AG04450 (cell line): ENCODE measurements at places on chromosomes 1 and 21.

GRCh38 chr1:20165522-20165951 lies 20.4 kb upstream of the UBXN10 start:
- DNase-seq, result no peak

DNA sequence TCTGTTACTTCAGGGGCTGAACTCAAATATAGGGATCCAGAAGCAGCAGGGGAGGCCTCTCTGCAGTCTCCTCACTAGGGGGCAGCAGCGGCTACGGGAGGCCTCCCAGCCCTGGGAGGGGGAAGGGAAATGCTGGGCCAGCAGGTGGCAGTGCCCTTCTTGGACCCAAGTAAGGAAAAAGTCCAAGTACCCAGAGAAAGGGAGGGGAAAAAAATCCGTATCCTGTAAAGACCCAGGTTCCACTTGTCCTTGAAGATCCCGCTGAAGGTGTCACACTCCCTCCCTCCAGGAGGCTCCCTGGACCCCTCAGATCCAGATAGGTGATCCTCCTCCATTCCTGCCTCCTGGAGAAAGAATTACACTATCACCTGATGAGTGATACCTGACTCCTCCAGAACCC lies 14.1 kb upstream of the NUAK2 start:
- no peak for DNase-seq

DNA sequence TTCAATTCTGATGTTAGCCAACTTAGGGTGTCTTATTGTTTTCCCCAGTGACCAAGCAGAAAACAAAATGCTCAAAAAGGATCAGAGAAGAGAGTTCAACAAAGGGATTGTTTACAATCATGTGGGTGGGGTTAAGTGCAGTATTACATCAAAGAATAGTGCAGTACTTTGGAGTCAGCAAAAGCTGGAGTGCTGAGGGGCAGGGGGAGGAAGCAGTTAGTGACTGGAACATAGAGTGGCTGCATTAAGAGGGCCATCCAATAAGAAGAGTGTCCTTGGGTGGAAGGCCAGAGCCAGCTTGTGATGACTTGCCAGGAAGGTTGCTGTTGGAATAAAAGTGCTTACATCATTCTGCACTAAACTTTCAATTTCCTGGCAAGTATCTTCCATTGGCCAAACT lies 175.5 kb downstream of the CYYR1 start:
- no peak for DNase-seq

GRCh38 chr1:918353-918752 lies 5.4 kb upstream of the SAMD11 start:
- DNase-seq, result no peak

DNA sequence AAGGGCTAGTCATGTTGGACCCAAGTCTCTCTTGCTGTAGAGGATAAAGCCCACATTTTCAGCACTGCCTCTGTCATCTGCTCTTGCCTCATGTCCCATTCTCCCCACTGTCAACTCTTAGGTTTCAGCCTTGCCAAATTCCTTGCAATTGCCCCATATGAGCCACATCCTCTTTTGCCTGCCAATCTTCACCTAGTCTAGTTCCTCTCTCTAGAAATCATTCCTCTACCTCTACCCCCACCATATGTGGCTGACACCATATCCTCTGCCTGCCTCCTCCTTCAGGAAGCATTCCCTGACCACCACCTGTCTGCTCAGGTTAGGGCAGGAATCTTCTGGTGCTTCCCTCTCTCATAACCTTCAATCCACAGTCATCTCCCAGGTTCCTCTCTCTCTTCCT lies 38.2 kb downstream of the SLC9A1 start:
- DNase-seq, result no peak

DNA sequence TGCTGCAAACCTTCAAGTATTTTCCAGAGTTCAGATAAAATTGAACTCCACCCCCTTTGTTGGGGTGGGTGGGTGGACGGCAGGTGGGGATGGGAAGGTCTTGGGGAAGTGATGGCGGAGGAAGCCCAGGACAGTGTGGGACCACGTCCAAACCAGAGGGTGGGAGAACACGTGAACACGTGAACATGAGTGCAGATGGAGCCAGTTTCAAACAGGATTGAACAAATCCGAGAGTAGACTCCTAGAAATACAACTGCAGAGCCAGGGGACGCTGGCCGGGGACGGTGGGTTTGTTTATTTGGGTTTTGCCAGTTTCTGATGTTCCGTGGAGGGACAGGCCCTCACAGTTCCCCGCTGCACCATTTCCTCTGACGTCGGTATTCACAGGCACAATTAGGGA lies 2.9 kb downstream of the KRTAP10-2 start:
- DNase-seq, result no peak

DNA sequence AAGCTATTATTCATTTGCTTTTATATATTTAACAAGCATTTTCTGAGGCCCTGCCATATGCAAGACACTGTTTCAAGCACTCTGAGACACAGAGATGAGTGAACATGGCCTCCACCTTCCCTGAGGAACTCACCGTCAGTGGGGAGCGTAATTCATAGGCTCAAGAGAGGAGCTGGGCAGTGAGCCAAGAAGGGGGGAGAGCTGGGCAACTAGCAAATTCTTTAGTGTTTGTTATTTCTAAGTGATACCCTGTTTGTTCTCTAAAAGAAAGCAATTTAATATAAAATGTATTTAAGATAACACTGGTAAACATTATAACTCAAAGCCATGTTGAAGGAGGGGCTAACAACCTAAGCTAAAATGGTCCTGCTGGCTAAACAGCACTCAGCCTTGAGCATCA lies 119.2 kb upstream of the NGF start:
- DNase-seq, result no peak

- no peak for DNase-seq
Measured at GRCh38 chr21:36185523-36185922, 28.9 kb downstream of the DOP1B start.

GRCh38 chr1:109726007-109726406 lies 14.0 kb downstream of the GSTM5 start:
- DNase-seq, result no peak

- DNase-seq, result no peak
Measured at GRCh38 chr1:73593804-73594203, 604.2 kb downstream of the LRRIQ3 start.

- DNase-seq, result no peak
Measured at GRCh38 chr1:209527372-209527771, 56.1 kb upstream of the CAMK1G start.
